Stimulated activated CD8-positive, alpha-beta memory T cell treated with anti-CD3 and anti-CD28 coated beads, Interleukin-15, amount 100 ng/mL, for 4 hours (primary cell): ENCODE measurements at places on chromosomes 12 and 14.

DNA sequence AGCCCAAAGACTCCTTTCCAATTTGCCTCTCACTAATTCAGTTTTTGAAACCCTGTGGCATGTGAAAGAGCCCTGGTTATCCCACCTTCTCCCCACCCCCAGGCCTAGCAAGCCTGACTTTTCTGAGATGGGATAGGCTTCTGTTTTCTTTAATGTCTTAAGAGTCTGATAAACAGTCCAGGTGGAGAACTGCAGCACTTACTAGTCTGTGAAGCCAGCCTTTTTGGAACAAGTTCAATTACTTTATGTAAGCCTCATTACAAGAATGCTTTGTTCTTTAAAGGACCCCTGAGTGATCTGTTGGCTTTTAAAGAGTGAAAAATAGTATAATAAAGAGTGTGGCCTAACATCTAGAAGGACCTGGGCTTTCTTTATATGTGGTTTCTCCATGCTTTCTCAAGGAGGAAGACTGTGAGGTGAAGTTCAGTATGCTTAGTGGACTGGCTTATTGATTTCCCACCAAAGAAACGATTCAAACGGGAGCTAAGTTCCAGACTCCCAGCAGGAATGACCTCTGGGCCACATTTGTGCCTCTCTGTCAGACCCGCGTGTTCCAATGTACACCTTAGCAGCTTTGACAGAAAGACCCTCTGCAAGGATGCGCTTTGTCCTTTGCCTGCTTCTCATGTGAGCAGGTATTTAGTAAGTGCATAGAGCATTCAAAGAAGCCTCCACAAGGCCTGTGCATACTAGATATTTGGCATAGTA is 129.5 kb downstream of the DAAM1 start:
- no peak for DNase-seq

GRCh38 chr12:96131230-96131788 is 62.9 kb upstream of the ELK3 start:
- DNase-seq: no peak

DNA sequence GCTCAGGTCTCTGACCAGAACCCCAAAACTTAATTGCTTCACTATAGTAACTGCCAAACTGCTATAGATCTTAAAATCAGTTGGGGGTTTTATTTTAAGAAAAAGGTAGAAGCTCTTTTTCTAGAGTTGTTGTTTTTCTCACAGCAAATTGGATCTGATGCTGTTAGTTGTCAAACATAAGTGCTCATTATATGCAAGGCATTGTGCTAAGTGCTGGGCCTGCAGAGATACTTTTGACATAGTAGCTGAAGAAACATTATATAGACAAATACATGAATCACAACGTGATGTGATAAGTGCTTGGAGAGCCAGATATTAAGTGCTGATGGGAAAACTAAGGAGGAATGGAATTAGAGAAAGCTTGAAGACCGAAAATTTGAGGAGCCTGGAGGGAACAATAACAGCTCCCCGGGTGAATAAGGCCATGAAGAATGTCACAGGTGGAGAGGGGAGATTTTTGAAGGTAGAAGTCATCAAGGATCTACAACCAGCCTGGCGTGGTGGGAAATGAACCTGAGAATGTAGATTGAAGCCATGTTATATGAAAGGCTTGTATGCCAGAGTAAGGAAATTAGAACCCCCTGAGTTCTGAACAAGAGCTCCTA is 126.5 kb downstream of the DYRK2 start:
- DNase-seq: no peak

DNA sequence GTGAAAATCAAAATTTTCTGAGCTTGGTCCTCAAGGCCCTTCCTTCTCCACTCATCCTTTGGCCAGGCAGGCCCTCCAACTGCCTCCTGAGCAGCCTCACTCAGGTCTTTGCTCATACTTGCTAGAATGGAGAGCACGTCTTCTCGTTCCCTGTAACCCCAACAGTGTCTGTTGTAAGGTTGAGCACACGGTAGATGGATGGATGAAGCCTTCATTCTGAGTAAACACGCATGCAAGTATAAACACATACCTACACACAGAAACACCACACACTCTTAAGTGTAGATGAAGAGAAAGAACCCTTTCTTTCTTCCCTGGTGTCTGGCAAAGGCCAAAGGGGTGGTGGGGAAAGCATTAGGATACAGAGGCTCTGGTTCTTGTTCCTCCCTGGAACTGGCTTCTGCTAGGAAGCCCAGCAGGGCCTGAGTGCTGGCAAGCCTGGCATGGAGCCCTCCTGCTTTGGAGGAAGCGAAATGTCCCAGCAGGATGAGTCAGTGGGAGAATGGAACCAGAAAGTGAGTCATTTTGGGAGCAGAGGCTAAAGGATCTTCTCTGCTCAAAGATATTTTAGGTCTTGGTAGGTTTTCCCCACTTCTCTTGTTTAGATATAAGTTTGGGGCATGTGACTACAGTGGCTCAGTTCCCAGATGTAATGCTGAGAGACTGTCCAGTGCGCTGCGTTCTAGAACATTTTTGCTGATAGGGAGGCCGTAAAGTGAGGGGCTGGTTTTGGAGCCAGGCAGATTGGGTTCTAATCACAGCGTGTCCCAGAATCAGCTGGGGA is 127.4 kb downstream of the CACNA1C start:
- DNase-seq: no peak

- DNase-seq: no peak
Observed at GRCh38 chr12:69435644-69436043, 34.5 kb upstream of the FRS2 start.

- no peak for DNase-seq
Observed at GRCh38 chr12:46933947-46934346, 108.2 kb upstream of the SLC38A4 start.

- peak; percentile 27 for DNase-seq
Observed at GRCh38 chr14:104563742-104564615, 15.6 kb upstream of the C14orf180 start.

DNA sequence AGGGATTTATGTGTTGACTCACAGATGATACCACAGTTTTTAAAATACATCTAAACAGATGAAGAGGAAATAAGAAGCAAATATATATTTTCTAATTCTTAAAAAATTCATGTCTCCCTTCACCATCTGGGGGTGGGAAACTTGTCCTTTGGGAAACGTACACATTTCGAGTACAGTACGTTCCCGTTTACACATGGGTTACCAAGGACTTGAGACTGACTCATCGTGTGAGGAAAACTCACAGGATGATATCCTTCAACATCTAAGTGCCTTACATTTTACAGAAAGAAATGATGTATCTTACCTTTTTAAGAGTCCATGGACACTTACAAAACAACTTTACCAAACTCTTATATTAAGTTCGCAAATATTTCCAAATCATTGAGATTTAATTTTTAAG is 16.0 kb upstream of the FBLN5 start:
- DNase-seq: no peak

GRCh38 chr12:116143909-116144308 is 133.6 kb downstream of the MED13L start:
- DNase-seq: no peak

DNA sequence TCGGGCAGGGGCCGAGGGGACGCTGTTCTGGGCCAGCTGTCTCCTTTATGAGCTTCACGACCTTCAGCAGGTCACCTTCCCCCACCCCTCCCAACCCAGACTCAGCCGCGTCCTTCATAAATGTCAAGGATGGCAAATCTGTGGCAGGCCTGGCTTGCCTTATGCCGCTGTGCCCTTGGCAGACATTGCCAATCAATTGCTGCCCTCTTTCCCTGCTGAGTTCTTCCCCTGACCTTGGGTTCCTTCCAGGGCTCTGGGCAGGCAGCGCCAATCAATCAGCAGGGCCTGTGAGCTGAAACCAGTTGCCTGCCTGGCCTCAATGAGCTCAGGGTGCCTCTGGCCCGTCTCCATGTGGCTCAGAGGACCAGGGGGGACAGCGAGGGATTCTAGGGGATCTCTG is 7.7 kb downstream of the FAM222A start:
- no peak for DNase-seq

DNA sequence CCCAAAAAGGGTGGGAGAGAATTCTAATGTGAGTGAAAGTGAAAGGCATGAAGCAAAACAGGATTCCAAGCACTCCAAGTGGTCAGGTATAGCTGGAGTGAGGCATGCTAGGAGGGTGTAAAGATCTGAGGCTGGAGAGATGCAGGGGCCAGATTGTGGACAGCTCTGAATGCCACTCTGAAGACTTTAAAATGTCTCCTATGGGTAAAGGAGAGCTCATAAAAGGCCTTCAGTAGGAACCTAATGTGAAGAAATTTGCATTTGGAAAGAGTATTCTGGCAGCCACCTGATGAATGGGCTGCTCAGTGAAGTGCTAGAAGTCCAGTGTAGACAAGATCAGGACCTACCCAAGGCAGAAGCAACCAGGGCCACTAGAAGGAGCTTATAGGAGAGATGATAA is 68.9 kb downstream of the DNAI7 start:
- no peak for DNase-seq

DNA sequence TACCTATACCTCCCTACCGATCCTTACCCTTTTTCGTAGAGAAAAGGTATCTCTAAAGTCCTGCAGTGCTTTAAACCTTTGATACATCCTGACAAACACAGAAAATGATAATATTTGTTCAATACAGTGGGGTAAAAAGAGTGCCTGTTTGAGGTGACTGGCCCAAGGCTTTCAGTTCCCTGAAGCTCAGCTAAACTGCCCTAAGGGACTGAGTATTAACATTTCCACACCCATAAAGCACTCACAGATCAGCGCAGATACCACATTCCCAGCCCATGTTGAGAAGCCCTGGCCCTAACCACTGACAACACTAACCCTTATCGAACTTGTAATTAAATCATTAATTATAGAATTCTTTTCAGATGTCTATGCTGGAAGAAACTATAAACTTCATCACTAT is 108.7 kb downstream of the DIP2B start:
- DNase-seq: no peak

- no peak for DNase-seq
Observed at GRCh38 chr14:24595073-24595808, 14.2 kb downstream of the GZMH start.

- no peak for DNase-seq
Observed at GRCh38 chr14:89600950-89601826, 184.2 kb upstream of the FOXN3 start.

DNA sequence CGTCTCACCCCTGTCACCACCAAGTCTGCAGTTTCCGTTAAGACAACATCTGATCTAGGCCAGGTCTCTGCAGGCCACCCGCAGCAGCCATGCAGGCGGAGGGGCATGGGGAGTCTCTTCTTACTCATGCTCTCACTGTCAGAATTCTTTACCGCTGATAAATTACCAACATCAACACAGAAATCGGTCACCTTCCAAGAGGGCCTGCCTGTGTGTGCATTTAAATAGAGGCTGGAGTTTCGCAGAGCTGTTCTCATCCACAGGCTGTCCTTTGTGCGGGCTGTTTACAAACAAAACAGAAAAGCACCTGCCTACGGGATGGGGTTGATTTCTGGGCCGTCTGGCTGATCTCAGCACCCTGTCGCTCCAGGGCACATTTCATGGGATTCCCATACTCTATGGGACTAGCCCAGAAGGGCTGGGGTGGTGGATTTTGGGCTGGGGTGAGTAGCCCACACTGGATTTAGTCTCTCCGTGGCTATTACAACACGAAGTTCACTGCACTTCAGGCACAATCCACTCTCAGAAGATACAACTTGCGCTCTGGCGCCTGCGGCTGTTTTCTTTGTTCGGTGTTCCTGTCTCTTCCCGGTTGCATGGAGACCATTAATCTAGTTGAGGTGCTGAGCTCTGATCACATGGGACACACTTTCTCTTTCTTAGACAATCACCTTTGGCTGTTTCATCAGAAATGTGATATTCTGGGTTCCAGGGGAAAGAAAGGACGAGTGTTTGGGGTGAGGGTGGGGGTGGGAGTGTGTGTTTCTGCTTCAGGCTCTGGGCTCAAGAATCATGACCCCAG is 331.1 kb downstream of the GLT1D1 start:
- DNase-seq: no peak

DNA sequence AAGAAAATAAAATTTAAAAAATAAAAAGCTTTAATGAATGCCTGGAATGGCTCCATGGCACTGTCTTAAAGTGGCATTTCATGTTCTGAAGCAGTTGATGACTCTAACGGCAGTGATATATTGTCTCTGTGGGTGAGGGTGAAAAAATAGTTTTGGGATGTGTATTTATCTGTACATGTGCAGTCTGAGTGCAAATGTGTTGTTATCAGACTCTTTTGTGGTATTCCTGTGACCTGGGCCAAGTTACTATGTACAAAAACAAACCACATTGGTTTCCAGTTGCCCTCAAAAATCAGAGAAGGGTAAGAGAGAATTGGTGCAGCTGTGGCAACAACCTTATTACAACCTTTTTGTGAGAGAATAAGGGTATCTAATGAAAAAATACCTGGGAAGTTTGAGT is 81.7 kb upstream of the CCDC91 start:
- DNase-seq: no peak

GRCh38 chr14:72517736-72518135 is 376.2 kb downstream of the DPF3 start:
- no peak for DNase-seq

DNA sequence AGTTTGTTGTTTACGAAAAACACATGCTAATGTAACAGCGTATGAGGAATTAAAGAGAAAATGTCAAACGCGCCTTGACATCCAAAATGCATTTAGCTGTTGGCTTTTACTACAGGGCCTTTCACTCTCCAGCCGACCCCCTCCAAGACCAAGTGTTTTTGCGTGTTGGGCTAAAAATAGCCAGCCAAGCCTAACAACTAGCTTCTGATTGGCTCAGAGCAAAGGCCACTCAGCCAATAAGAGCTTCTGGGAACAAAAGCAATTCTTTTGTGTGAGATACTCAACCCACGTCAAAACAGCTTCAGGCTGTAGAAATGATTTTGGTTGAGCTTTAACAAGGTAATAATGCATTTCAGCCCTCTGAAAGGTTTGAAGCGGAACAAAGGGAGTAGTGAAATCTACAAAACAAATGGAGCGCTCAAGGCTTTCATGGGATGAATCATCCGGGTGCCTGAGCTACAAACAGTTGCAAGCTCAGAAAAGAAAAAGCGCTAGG is 198.7 kb upstream of the DCN start:
- no peak for DNase-seq

GRCh38 chr12:43208627-43209026 is 343.4 kb downstream of the ADAMTS20 start:
- no peak for DNase-seq

DNA sequence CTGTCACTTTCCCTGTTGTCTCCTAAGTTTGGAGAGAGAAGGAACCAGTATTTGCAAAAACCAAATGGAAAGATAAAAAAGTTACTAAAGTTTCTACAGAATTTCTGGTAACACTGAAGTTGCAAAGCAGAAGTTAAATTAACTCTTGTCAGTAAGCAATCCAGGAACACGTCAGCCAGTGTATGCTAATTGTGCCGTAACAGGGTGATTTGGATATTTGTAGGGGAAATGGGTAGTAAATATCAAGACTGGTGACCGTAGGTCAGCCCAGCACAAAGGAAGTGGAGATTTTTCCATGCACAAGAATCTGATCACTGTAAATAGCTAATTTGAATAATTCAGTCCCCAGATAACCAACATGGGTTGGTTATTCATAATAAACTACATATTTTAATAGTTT is 2.3 kb downstream of the CDKN1B start:
- no peak for DNase-seq

GRCh38 chr14:24190416-24190815 is 1.8 kb upstream of the IPO4 start:
- DNase-seq: no peak

- no peak for DNase-seq
Observed at GRCh38 chr14:32629236-32629635, 300.1 kb downstream of the AKAP6 start.
